ENCODE measurements at places on chromosomes 6 and 20.
A peak's percentile ranks its signal among the peaks of the same experiment; 100 is the strongest.

- peak; percentile 63 for DNase-seq
Measured at GRCh38 chr6:13615792-13616120, 621 bp downstream of the NOL7 start.

- peak; percentile 51 for DNase-seq
Measured at GRCh38 chr6:158232316-158233213, 64.4 kb downstream of the GTF2H5 start.

GRCh38 chr6:56794421-56794820 is 151.7 kb upstream of the DST start:
- DNase-seq: no peak

- peak; percentile 21 for DNase-seq
Measured at GRCh38 chr6:156256161-156256560, 521.0 kb upstream of the ARID1B start.

- peak; percentile 45 for DNase-seq
Measured at GRCh38 chr20:62602550-62602949, 39.8 kb upstream of the SLCO4A1 start.

- no peak for DNase-seq
Measured at GRCh38 chr6:14876778-14877613, 368.9 kb upstream of the JARID2 start.

GRCh38 chr20:35200267-35200666 is 26.2 kb upstream of the MMP24 start:
- no peak for DNase-seq

DNA sequence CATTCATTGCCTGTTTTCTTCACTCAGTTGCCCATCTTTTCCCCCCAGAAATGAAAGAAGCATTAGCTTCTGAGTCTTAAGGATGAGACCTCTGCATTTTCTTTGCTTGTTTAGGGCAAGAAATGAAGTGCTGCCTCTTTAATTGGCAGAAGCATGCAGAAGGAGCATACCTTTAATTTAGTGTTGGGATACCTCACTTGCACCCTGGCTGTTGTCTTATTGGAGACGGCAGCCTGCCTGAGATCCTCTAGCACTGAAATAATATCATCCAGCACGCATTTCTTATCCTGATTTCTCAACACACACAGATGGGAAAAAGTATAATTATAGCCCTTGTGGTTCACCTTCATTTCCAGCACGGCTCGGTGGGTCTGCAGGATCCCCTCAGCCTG is 43.1 kb downstream of the PTCHD4 start:
- no peak for DNase-seq

GRCh38 chr6:7617801-7618764 is 28.1 kb downstream of the SNRNP48 start:
- DNase-seq: peak; percentile 18

- DNase-seq: no peak
Measured at GRCh38 chr20:9099372-9099771, 30.5 kb downstream of the PLCB4 start.

- DNase-seq: no peak
Measured at GRCh38 chr20:62704341-62704948, 4.2 kb upstream of the NTSR1 start.

DNA sequence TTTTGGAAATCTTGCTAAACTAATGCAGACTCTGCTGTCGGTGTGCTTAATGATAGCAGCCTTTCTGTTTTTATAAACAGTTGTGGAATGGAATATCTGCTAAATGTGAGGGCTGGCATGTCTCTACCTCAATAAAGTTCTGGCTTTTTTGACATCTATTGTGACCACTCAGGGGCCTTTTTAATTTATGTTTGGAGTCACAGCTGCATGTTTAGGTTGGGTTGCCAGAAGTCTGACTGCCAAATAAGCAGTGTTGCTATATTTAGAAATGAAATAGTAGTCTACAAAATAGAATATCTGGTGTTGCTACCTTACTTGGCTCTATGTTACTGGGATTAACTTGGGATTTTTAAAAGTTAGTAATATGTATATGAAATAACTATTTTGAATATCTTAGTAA is 125.1 kb upstream of the LOC128125822 start:
- DNase-seq: no peak

DNA sequence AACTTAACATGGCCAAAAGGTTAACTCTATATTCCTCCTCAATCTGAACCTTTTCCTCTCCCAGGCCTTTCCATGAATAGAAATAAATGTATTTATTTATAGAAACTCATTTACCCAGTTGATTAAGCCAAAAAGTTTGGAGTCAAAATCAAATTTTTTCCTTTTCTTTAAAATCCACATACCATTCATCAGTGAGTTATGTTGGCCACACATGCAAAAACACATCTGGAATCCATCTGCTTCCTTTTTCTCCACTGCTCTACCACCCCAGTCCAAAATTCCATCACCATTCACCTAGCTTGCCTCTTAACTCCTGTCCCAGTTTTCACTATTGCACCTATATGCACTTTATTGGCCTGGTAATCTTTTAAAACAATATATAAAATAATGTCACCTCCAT is 62.4 kb upstream of the TMEM200A start:
- no peak for DNase-seq

- DNase-seq: no peak
Measured at GRCh38 chr6:20113649-20114224, 98.5 kb downstream of the MBOAT1 start.
